T-helper 2 cell treated with Interferon-gamma antibody and Interleukin-4, amounts not matched to agents 5 μg/mL and 100 μg/mL, for 36 hours (primary cell): ENCODE measurements at places on chromosomes 2 and 18.

- H3K27me3 ChIP-seq: peaks cover 3% of the 10 kb centered on the region
- H3K4me3 ChIP-seq: no peak overlapping the region
- H3K27ac ChIP-seq: no peak overlapping the region
Measured at GRCh38 chr2:126891681-126892500, 6.8 kb upstream of the TEX51 start.

- no peaks in the 10 kb centered on the region for H3K27me3 ChIP-seq
- DNase-seq: no peak
- H3K4me3 ChIP-seq: no peak overlapping the region
- H3K27ac ChIP-seq: no peak overlapping the region
- peaks cover 4% of the 10 kb centered on the region for H3K4me1 ChIP-seq
Measured at GRCh38 chr18:56935434-56936040, 211.3 kb upstream of the BOD1L2 start.

DNA sequence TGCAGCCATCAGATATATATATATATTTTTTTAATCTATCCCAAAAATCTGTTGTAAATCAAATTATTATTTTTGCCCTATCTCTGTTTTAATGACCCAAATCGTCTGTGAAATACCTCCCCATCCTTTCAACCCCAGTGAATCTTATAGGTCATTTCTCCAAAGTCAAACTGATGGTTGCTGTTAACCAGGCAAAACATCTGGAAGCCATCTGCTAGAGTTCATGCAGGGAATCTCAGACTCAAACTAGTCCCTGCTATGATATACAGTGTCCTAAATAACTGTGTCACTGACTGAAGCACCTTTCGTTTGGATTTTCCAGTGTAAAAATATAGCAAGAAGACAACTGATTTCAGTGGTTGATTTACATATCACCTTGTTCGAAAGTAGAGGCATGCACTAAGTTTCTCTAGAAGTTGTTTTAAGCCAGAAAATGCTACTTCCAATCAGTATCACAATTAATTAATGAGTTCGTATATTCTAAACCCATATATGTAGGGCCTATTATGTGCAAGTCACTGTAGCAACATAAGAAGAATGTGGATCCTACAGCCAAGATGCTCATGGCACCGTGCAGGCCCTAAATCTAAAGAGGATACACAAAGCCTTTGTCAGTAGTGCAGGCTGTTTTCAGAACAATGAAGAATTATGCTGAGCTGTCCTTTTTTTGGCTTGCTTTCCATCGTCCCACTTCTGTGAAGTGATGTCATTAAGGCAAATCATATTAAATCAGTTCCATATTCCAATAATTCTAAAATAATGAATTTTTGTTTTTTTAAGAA, 566.0 kb downstream of the STK39 start:
- no peaks in the 10 kb centered on the region for H3K4me1 ChIP-seq
- H3K36me3 ChIP-seq: no peaks in the 10 kb centered on the region

DNA sequence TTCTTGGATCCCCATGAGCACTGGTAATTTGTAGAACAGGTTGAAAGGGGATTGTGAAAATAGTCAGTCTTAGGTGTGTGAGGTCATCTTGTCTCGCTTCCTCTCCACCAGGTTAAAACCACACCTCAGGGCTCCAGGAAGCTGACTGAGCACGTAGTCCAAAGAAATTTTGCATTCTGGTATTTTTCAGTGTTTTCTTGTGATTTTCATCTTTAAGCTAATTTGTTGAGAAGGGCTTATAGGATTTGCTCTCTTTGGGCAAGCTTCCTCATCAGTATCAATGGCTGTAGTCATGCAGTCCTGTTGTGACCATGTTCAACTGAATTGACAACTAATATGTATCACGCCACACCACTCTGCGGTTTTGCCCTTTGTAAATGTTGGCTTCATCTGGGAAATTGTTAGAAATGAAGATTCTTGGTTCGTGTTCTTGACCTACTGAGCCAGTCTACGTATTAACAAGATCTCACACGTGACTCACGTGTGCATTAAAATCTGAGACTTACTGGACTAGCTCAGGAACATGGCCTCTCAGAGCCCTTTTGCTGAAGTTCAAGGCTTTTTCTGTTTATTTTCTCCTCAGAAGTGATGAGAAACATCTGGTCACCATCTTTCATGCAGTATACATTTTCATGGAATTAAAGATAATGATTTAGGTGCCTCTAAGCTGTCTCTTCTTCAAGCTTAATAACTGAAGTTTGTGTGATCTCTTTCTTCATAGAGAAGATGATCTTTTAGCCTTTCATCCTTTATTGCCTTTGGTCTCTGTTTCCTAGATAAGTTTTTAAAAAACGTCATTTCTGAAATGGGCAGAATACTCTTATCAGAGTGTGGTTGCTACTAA, 32.8 kb downstream of the FMNL2 start:
- H3K4me3 ChIP-seq: no peak overlapping the region
- H3K27me3 ChIP-seq: peaks cover 9% of the 10 kb centered on the region
- no peaks in the 10 kb centered on the region for H3K36me3 ChIP-seq
- no peaks in the 10 kb centered on the region for H3K4me1 ChIP-seq
- H3K27ac ChIP-seq: no peak overlapping the region

DNA sequence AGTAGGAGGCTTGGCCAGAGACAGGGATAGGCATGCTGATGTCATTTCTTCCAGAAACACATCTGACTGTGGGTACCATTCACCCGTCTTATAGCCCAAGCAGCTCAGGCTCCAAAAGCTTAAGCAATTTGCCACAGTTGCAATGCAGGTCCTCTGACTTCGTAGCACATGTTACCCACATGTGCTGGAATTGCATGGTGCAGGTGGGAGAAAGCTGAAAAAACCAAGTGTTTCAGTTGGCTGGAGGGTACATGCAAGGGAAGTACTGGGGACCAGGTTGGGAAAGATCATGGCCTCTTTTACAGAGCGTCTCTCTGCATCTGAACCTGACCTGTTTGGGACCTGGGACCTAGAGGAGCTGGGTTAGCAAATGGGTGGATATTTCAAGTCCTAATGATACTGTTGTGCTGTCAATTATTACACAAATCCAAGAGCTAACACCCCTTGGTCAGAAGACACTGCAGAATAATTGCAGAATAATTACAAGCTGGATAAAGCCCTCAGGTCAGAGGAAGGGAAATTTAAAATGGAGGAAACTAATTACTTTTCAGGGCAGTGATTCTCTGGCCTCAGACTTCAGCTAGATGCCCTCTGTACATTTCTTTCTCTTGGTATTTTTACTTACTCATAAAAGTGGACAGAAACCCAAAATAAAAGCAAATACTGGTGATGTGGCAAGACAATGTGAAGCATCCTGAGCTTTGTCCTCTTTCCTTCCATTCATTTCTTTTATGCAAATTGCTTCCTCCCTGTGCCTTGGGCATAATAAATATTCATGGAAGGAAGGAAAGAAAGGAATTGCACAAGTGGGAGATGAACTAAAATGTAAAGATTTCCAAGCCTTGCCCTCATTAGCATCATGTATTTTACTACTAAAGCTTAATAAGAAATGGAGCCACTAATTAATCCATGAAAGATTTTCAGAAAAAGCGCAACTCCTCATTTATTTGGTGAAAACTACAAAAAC, 45.6 kb upstream of the TTC39C start:
- no peak for DNase-seq
- no peak overlapping the region for H3K4me3 ChIP-seq
- no peak overlapping the region for H3K27ac ChIP-seq
- peaks cover 21% of the 10 kb centered on the region for H3K27me3 ChIP-seq

DNA sequence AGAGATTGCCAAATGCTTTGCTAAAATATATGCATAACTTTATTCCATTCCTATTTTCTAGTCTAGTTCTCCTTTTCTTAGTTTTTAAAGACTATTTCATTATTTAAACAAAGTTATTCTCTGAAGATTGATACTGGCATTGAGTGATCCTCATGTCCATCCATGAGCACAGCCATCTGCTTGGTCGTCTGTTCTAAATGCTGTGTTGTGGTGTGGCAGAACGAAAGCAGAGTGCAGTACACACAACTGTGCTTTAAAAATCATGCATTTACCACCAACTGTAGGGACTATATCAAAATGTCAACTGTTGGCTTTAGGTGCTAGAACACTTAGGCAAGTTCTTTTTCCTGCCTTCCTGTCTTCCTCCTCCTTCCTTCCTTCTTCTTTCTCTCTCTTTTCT, 226.6 kb downstream of the ACKR3 start:
- H3K4me3 ChIP-seq: no peak overlapping the region
- H3K27ac ChIP-seq: no peak overlapping the region
- DNase-seq: no peak
- no peaks in the 10 kb centered on the region for H3K4me1 ChIP-seq
- H3K27me3 ChIP-seq: peaks cover 2% of the 10 kb centered on the region
